Activated naive CD4-positive, alpha-beta T cell (primary cell): ENCODE measurements at places on chromosomes 1 and 21.

DNA sequence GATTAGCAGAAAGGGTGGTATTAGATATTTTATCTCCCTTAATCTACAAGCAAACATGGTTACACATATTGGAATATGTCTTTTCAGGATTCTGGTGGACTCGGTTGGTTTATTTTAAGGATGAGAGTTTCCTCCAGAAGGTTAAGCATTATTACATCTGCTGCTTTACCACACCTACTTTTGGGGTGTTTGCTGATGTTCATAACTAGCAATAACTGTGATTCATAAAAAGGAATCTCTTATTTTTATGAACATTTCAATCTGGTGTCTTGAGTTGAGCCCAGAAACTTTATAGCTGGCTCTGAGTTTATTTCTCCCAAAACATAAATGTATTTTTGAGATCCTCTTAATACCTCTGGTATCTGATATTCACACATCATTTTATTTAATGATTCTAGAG lies 82.7 kb downstream of the LRRC8D start:
- DNase-seq: no peak

DNA sequence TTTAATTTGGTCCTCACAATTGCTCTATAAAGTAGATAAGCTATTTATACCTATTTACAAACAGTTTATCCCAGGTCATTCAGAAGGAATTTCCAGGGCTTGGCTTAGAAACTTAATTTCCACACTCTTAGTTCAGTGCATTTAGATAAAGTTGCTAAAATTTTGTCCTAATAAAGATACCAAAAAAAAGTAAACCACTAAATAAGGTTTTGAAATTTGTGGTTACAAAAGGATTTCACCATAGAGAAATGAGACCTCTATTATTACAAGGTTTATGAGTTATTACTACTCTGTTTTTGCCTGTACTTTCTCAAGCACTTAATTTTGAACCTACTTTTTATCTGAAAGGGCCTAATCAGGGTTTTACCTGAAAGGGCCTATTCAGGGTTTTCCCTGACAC lies 22.4 kb downstream of the PTPN22 start:
- DNase-seq: no peak

- no peak for DNase-seq
These were observed 98.2 kb downstream of the DHRS3 start for GRCh38 chr1:12519693-12520364.

GRCh38 chr1:206739411-206740076 lies 31.0 kb upstream of the IL19 start:
- no peak for DNase-seq

DNA sequence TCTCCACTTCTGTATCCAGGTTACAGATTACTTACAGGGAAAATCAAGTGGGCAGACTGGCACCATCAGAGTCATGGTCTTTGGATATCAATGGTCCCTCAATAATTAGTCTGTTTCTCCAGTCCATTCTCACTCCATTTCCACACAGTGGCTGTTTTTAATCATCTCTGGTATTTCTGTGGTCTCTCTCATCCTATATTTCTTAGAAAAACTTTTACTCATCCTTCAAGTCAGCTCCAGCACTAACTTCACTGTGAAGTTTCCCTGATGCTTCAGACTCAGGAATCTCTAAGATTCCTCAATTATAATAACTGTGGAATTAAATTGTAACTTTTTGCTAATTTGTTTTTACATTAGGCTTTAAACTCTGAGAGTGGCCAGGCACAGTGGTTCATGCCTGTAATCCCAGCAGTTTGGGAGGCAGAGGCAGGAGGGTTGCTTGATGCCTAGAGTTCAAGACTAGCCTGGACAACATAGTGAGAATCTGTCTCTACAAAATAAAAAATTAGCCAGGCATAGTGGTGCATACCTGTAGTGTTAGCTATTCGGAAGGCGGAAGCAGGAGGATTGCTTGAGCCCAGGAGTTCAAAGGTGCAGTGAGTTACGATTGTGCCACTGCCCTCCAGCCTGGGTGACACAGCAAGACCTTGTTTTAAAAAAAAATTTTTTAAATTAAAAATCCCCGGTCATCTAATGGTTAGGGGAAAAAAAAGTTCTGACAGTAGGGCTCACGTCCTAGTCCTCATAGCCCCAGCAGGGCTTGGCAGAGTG lies 10.6 kb downstream of the CD160 start:
- no peak for DNase-seq

- DNase-seq: no peak
These were observed 164.3 kb downstream of the SETD4 start for GRCh38 chr21:35896060-35896459.

- DNase-seq: no peak
These were observed 39.9 kb downstream of the MSH4 start for GRCh38 chr1:75836528-75837100.

GRCh38 chr1:1827089-1827848 lies 49.0 kb upstream of the NADK start:
- DNase-seq: no peak

- DNase-seq: no peak
These were observed 8.7 kb upstream of the BARHL2 start for GRCh38 chr1:90725657-90726424.

DNA sequence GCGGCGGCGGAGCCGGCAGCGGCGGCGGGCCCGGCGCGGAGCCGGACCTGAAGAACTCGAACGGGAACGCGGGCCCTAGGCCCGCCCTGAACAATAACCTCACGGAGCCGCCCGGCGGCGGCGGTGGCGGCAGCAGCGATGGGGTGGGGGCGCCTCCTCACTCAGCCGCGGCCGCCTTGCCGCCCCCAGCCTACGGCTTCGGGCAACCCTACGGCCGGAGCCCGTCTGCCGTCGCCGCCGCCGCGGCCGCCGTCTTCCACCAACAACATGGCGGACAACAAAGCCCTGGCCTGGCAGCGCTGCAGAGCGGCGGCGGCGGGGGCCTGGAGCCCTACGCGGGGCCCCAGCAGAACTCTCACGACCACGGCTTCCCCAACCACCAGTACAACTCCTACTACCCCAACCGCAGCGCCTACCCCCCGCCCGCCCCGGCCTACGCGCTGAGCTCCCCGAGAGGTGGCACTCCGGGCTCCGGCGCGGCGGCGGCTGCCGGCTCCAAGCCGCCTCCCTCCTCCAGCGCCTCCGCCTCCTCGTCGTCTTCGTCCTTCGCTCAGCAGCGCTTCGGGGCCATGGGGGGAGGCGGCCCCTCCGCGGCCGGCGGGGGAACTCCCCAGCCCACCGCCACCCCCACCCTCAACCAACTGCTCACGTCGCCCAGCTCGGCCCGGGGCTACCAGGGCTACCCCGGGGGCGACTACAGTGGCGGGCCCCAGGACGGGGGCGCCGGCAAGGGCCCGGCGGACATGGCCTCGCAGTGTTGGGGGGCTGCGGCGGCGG lies 1.0 kb downstream of the ARID1A start:
- DNase-seq: peak; percentile 32

DNA sequence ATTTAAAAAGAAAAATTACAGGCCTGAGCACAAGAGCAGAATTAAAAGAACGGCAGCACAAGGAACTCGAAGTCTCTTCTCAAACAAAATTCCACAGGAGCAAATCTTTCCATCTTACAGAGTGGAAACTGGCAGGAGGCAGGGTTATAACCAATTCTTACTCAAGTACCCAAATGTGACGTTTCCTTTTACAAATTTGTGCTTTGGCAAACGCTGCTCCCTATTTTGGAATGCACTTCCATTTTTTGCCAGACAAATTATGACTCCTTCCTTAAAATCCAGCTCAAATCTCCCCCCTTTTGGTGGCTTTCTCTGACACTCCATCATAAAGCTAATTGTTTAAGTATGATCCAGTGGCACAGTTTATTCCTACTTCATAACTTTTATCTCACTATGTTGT lies 7.8 kb downstream of the ERI3 start:
- DNase-seq: no peak

GRCh38 chr1:208977638-208978256 lies 605.8 kb upstream of the CAMK1G start:
- no peak for DNase-seq

GRCh38 chr21:34822942-34823341 lies 154.1 kb downstream of the CLIC6 start:
- DNase-seq: no peak

DNA sequence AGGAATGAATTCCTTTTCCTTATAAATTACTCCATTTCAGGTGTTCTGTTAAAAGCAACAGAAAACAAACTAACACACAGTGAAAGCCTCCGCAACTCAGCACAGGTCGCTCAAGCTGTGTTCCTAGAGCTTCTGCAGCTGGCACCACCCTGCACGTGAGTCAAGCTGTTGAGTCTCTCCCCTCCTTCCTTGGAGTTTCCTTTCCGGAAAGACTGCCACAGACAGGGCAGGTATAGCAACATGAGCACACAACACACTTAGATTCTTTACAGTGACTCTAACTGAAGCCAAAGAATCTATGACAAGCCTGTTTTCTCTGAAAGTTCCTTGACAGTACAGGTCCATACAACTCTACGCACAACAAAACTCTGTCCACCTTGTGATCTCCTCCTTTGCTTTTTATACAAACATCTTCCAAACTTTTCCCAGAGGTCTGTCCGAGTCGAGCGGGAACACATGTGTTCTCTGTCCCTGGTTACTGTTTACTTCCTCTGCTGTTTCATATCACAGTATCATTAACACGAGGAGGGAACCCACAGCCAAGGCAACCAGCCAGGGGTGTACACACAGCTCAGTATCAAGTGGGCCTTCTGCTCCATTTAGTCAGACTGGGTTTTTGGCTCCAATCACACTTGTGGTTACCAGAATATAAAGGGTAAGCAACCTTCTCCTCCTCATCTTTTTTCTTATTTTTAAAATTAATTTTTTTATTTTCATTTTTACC lies 38.7 kb upstream of the DESI2 start:
- no peak for DNase-seq

DNA sequence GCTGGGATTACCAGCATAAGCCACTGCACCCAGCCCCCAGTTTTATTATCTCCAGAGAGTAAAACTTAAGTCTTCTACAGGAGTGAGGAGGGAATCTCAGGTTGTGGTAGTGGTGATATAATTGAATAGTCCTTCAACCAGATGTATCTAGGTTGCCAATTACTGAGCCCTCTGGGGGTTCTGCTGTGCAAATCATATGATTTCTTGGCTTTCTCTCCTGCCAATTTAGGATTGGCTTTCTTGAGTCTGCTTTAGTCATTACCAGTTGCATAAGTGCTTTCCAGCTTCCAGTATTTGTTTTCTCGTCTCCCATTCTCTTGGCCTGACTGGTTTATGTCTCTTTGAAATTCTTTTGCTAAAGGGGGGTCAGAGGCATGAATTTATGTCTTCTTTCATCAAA lies 11.1 kb downstream of the CPT2 start:
- DNase-seq: no peak

DNA sequence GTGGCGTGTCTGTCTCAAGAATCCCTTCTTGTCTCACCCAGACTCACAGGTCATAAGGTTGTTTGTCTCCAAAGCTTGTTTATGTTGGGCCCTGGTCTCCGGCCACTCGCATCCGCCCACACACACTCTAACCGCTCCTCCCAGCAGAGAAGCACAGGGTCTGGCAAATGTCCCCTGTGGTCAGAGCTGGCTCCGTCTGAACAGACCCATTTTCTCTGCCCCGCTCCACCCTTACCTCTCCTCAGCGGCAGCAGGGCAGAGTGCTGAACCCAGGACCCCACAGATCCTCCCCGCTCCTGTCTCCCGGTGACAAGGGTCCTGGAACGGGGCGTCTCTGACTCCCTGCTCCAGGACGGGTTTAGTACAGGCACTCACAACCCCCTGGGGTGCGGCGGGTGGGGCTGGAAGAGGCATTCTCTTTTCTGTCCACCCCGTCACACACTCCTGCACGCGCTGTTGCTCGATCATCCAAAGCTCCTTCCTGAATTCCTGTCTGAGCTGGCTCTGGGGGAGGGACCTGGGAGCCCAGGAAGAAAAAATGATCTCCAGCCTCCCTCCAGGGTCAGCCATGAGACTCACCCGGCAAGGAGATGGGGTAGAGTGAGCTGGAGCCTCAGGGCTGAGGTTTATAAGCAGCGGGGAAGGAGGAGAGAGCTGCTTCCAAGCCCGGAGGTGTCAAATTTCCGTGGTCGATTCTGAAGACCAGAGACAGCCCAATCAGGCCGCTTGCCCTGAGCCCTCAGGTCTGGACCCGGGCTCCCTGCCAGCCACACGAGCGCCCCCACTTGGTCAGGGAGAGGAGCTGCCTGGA lies at the start of gene S100A13:
S100A13 (minus strand) TSS at position 602 of the 811 bp plus-strand sequence. CDS start 1,033 bp downstream, outside the sequence.
- no peak for DNase-seq

GRCh38 chr1:3560251-3560871 lies 50.9 kb downstream of the MEGF6 start:
- no peak for DNase-seq

DNA sequence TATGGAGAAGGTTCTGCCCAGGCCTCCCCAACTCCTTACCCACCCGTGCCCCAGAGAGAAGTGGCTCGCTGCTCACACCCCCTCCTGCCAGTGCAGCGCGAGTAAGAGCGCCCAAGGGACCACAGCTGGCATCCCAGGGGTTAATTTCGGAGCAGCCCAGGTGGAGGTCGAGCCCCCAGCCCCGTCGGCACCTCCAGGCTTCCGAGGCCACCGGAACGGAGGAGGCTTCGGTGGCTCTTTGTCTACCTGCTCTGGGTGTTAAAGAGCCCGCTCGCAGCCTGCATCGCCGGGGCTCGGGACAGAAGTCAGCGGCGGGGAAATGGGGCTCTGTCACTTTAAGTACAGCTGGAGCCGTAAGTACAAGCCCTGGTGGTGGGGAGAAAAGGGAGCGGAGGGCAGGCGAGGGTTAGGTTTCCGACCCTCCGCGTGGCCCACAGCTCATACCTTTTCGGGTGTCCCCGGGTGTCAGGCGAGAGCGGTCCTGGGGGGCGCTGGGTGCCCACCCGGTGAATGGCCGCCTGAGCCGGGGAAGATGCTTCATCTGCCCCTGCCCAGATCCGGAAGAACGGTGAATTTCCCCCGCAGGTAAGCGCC lies 89.4 kb upstream of the IPO9 start:
- peak; percentile 27 for DNase-seq

DNA sequence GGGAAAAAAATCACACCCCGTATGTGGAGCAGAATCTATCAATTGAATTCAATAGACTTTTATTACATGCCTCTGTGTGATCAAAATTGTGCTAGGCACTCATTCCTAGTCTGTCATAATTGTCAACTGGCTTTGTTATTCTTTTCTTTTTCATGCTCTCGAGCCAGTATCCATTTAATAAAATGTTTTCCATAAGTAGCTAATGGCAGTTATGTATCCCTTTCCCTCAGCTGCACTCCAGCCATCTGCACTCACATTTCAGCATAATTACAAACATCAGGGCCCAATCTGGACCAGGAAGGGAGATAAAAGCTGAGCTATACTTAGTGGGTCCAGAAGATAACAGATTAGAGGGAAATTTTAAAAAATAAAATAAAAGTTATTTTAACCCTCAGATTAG lies 15.9 kb downstream of the RGS5 start:
- DNase-seq: no peak
